ENCODE measurements at places on chromosomes 3 and 15.

GRCh38 chr3:32414522-32415202 is 23.0 kb downstream of the CMTM7 start:
- DNase-seq = no peak

DNA sequence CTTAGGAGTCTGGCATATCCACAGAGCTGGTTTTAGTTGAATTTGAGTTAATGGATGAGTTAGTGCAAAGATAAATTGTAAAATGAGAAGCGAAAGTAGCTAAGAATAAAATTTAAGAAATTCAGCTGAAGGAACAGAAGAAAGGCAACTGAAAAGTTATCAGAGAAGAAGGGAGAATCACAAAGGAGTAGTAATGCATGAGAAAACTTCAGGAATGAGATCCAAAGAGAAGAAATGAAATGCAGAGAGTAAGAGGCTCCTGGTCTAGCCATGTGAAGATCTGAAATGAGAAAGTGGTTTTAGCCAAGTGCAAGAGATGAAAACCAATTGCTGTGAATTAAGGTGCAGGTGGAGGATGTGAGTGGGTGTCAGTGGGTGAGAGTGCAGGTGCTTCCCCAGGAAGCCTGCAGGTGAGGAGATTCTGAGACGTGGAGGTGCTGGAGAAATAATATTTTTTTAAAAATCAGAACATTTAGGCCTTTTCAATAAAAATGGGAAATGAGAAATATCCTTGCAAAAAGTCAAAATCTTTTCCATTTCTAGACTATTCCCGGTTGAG is 18.5 kb downstream of the KBTBD8 start:
- no peak for DNase-seq

- DNase-seq = no peak
Measured at GRCh38 chr3:10149226-10149625, 7.6 kb downstream of the VHL start.

DNA sequence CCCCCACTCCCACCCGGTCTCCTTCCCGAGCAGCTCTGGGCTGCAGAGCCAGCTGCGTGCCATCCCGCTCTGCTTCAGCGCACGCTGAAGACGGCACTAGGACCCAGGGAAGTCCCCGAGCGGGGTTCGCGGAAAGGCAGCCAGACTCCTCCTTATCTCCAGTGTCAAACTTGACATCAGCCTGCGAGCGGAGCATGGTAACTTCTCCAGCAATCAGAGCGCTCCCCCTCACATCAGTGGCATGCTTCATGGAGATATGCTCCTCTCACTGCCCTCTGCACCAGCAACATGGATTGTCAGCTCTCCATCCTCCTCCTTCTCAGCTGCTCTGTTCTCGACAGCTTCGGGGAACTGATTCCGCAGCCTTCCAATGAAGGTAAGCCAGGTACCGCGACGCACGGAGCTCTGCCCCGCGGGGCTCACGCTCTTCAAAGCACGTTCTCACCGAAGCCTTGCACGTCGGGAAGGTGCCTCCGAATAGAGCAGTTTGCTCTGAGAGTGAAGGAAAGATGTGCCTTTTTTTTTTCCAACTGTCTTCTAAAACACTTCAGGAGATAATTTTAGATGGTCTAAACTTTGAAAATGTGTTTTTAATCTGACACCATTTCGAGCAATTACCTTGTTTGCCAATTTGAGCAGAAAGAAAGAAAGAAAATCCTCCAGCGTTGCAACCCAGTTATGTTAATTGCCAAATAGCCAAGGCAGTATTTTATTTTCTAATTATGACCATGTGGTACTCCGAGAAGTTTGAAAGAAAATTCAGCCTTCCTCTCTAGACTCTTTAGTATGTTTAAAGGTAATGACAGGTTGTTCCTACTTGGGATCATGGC is at the start of gene EPHA3:
Gene EPHA3 (plus strand): TSS at position 161 of the 830 bp plus-strand sequence. CDS start 128 bp downstream, at position 289.
- DNase-seq = peak; percentile 22

- no peak for DNase-seq
Measured at GRCh38 chr3:148884261-148884660, 19.2 kb downstream of the CPA3 start.

DNA sequence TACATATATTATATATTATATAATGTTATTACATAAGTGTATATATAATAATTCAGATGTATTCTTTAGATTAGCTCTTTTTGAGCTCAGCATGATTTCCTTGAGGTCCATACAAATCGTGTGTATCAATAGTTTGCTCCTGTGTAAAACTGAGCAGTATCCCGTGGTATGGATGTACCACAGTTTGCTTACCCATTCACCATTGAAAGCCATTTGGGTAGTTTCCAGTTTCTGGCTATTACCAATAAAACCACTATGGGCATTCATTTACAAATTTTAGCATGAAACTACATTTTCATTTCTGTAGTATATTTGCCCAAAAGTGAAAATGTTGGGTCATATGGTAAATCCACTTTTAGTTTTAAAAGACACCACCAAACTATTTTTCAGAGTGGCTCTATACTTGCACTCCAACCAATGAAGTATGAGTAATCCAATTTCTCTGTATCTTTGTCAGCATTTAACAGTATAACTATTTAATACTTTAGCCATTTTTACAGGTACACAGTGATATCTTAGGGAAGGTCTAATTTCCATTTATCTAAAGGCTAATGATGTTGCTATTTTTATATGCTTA is 1361.4 kb upstream of the GBE1 start:
- DNase-seq = no peak

DNA sequence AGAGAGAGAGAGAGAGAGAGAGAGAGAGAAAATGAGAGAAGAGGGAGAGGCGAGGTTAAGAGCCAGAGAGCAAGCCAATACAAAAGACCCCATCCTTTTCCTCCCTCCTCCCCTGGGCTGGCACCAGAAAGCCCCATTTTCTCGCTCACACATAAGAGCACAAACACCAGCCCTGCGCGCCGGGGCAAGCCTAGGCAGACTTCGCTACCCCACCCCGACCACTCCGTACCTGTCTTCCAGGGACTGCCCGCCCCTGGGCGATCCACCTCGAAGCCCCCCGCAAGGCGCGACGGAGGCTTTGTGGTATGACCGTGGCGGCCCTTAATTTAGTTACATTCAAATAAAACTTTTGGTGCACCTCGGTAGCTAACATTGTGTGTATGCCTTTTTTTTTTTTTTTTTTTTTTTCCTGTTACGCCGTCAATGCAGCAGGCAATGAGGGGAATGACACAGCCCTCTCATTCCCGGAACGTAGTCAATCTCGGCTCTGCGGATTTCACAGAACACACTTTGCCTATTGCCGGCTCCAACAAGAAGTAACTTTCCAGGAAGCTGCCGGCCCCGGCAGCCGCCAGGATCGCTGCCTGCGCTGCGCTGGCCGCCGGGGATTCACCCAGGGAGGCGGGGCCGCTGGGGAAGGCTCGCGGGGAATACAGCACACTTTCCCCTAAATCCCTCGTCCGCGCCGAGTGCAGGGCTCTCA is 7.7 kb downstream of the BCL6 start:
- DNase-seq = peak; percentile 51

Data from NCI-H345 (cell line).